ENCODE measurements at places on chromosomes 6 and 20. TPM values are rescaled to one million over a fixed set of nuclear protein-coding genes. Genes with fewer than 3 reads are reported as not detected.
A peak's percentile ranks its signal among the peaks of the same experiment; 100 is the strongest.

CRISP3 gene
- under 0.01 TPM for total RNA-seq

DOK5 gene
- 0.13 TPM for total RNA-seq

SERAC1 gene
- 15.1 TPM for total RNA-seq

VPS16 gene
- total RNA-seq: 33.2 TPM

SNAI1 gene
- total RNA-seq: not detected

DNA sequence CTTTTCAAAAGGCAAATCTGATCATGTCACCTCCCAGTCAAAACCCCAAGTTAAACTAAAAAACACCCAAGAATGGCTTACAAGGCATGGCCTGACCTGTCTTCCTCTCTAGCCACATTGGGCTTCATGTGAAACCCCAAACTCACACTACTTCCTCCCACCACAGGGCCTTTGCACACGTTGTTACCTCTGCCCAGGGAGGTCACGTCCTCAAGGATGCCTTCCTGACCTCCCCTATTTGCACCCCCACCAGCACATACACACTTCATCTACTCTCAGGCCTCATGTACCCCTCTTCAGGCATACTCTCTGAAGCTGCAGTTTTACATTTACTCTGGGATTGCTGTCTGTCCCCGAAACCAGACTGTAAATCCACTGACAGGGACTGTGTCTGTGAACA lies 6.1 kb downstream of the EZR start:
- no peak for DNase-seq

- no peak for DNase-seq
These were observed 12.4 kb downstream of the DSN1 start for GRCh38 chr20:36761125-36761524.

GRCh38 chr6:131924881-131925474 lies 26.2 kb downstream of the CCN2 start:
- peak; percentile 53 for DNase-seq

GRCh38 chr20:25848222-25848621 lies 151.6 kb upstream of the ZNF337 start:
- DNase-seq: no peak

DNA sequence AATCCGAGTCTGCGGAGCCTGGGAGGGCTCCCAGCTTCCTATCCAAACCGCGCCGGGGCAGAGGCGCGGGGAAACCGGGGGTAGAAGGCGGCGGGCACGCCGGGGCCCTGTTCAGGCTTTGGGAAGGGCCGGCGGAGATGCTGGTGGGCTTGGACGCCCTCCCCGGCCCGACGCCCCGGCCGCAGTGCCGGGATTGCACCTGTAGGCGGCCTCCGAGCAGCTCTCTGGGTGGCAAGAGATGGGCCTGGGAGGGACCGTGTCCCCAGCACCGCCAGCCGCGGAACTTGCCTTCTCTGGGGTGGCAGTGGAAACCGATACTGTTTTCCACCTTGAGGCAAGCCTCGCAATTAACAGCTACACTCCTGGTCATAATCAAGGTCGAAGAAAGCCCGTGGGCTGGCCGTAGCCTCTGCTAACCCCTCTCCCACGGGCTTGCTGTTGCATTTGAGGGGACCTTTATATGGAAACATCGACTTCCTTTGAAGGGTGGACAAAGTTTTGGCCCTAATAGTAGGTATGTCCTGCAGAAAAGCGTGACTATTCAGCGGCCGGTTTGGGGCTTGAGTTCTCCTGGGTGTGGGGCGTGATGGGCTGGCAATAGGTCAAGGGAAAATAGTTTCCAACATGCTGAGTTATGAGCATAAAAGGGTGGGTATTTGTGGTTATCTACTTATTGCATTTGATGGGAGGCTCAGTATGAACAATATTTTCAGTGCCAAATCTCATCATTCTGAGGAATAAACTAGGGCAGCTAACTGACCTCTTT lies 1.1 kb upstream of the JAG1 start:
- no peak for DNase-seq

- no peak for DNase-seq
These were observed 86.5 kb upstream of the TNFAIP3 start for GRCh38 chr6:137780447-137781034.

- no peak for DNase-seq
These were observed 180.6 kb downstream of the FOXA2 start for GRCh38 chr20:22403632-22404361.

DNA sequence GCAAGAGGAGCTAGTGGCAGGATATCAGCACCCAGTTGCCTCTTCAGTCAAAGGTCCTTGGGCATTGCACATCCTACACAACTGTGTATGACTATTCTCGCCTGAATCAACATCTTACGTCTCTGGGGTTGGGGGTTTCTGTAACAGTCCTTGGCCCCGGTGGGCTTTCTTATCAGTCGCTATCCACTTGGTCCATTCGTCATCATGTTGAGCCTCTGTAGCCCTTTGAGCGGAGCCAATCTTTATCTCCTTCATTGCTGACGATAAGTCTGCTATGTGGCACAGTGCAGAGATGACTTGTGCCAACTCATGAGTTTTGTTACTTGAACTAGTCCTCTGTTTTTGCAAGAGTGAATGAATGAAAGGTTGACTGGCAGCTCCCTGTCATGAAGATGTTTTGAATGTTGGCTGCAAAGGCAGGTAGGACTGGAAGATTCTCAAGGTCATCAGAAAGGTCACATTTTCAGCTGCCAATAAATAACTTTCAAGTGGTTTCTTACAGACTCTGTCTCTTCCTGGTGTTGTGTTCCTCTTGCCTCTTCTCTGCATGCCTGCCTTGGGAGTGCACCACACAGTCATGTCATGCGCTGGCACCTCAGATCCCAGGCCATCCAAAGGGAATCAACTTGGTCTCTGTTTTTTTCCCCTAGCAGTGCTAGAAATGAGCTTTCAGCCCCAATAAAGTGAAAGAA lies 238.9 kb downstream of the SLC24A3 start:
- DNase-seq: no peak

DNA sequence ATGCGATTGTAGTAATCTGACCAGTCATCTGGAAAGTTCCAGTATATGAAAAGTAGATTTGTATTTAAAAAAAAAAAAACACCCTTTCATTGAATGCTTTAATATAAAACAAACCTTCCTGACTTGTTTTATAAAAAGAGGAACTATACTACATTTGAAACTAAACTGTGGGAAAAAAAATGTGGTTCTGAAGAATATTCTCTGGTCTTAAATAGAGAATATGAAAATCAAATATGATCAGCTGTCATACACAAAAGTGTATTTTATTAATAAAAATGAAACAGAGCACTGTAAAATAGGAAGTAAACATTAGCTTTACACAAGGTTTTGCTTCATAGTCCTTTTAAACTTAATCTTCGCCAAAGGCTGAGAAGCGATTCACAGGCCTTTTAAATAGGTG lies 25.3 kb upstream of the CD83 start:
- DNase-seq: no peak

- no peak for DNase-seq
These were observed 187.5 kb upstream of the PMEPA1 start for GRCh38 chr20:57897156-57897874.

DNA sequence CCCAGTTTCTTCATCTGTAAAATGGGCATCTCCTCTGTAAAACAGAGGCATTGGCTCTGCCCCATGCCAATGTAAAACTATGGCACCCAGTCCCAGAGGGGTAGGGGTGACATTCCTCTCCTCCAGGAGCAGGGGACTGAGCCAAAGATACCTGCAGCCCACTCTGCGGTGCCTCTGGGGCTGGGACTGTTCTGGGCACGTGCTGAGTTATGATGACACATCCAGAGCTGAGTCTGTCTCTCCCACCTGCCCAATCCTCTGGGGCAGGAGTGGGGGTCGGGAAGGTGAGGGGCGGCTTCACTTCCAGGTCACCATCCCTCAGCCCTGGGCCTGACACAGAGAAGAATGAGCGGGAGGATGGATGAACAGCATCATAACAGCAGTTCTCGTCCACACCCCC lies 29.9 kb downstream of the AAR2 start:
- DNase-seq: no peak

- no peak for DNase-seq
These were observed 207.9 kb downstream of the CLVS2 start for GRCh38 chr6:123203928-123204327.

DNA sequence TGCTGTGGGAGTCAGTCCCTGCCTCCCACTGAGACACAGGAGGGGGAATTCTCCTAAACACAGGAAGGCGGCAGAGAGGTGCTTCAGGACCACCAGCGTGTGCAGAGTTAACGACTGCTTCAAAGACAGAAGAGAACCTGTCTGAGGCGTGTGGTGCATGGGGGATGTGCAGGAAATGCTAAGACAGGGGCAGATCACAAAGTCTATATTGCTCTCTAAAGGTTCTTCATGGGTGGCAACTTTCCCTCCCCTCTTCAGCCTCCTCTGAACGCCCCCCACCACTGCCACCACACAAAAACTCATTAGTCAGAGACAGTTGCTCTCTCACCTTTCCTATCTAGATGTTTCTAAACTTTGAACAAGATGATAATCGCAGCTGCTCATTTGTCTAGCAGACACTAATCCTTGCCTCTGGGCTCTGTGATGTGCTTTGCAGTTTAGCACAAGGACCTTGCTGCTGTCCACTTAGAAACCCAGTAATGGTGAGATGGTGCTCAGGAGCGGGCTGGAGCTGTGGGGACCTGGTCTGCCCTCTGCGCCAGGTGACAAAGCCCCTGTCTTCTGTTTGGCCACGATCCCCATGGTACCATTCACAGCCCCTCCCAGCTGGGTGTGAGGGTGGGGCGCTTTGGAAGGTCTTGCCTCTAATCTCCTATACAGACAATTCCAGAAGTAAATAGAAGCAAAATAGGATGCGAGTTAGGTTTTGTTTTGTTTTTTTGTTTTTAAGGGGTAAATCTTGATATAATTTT lies 219.6 kb downstream of the NRN1 start:
- DNase-seq: no peak

DNA sequence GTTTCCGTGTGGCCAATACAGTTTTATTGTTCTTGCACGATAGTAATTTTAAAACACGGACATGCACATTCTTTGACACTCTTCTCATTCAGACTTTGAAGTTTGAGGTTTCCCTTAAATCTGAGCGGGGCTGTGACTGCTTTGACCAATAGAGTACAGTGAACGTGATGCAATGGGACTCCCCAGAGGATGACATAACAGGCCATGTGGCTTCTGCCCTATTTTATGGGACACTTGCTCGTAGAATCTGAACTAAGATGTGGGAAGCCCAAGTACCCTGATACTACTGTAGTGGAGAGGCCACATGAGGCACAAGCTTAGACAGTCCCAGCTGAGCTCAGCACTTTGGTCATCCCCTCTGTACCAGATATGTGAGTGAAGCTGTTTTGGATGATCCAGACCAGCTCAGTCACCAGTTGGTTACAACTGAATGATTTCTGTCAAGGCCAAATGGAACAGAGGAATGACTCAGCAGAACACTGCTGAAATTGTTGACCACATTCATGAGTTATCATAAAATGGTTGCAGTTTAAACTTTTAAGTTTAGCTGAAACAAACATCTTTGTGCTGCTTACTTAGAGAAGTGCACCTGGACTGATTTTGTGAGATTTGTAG lies 279.4 kb downstream of the RFPL4B start:
- DNase-seq: peak; percentile 63

- DNase-seq: peak; percentile 26
These were observed 181.4 kb downstream of the PHF3 start for GRCh38 chr6:63816982-63817436.

All from bronchial epithelial cell (primary cell).